ENCODE measurements at places on chromosomes 4 and X.

- no peak for DNase-seq
Observed at GRCh38 chrX:153303276-153304262, 18.0 kb downstream of the PNMA6F start.

GRCh38 chr4:173056710-173057109, 111.9 kb upstream of the GALNT7 start:
- DNase-seq = no peak

- DNase-seq = no peak
Observed at GRCh38 chrX:77167993-77168392, 279.2 kb upstream of the FGF16 start.

- no peak for DNase-seq
Observed at GRCh38 chr4:19547463-19547862, 704.2 kb upstream of the SLIT2 start.

- DNase-seq = no peak
Observed at GRCh38 chr4:41009411-41009810, 204.9 kb downstream of the APBB2 start.

DNA sequence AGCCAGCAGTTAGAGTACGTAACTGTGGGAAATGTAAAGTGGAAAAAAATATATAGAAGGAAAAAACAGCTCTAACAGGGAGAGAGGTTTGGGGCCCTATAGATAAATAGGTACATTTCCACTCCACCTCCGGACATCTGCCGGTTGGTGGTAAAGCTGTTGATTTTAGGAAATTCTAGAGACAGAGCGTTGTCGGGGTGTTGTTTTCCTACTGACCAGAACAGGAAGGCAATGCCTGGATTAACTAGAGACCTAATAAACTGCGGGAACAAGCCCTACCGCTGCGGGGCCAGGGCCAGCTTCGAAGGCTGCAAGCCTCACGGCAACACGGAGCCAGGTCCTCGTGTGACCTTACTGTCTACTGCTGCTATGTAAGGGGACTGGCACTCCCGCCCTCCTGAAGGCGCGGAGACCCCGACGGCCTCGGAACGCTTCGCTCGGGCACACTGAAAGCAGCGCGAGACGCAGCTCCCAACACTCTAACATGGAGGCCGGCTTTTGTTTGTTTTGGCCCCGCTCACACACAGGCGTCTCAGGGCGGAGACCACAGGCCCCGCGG, 702 bp upstream of the CDKN2AIP start:
- DNase-seq = no peak

DNA sequence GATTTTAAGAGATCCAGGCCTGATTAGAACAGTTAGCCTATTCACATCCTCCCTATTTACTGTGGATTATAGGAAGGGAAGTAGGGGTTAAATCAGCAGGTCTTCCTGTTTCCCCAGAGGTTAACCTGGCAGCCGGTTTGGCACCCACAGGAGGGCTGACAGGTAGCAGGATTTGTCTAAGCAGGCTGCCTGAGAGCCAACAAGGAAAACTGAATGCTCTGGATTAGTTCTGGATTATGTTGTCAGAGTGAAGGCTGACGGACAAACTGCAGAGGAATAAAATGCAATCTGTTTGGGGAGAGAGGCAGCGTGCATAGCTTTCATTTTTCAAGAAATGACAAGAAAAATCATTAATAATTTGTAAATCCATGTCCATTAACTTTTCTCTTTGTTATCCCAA, 397.1 kb upstream of the FAM241A start:
- no peak for DNase-seq

- no peak for DNase-seq
Observed at GRCh38 chr4:133136833-133137232, 12.3 kb upstream of the PCDH10 start.

DNA sequence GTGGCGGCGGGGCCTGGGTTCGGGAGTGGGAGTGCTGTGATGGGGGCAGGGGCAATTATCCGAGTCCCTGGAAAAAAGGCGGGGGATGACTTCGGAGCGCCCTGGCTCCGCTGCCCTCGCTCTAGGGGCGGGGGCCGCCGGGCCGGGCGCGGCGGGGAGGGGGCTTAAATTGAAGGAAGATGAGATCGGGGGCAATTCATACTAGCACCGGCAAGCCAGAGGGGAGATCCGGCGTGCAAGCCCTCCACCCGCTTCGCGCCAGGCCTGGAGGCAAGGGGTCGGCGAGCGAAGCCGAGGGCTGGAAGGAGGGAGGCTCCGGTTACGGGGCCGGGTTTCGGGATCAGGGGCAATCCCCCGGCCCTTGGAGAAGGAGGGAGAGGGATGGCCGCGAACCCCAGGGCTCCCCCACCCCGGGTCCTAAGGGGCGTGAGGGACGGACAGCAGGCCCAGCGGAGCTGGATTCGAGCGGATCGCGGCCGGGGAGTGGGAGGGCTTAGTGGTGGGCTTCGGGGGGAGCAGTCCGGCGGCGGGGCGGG, 1.2 kb downstream of the BCORL1 start:
- DNase-seq = no peak

DNA sequence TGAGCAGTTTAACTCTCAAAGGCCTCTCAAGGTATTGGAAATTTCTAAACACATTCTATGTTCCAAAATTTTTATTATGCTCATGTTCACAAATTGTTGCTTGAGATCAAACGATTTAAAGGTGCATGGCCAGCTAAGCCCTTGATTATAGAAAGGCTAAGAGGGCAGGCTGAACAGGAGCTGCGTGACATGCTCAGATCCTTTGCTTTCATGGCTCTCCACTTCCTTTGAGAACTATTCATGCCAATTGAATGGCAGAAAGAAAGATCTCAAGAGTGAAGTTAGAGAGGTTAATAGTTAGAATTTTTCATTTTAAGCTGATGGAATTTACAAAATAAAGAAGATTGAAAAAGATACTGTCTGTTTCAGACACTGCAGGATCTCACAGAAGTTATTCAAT, 594 bp downstream of the LRIT3 start:
- no peak for DNase-seq

GRCh38 chr4:15244354-15244753, 183.5 kb upstream of the C1QTNF7 start:
- DNase-seq = no peak

DNA sequence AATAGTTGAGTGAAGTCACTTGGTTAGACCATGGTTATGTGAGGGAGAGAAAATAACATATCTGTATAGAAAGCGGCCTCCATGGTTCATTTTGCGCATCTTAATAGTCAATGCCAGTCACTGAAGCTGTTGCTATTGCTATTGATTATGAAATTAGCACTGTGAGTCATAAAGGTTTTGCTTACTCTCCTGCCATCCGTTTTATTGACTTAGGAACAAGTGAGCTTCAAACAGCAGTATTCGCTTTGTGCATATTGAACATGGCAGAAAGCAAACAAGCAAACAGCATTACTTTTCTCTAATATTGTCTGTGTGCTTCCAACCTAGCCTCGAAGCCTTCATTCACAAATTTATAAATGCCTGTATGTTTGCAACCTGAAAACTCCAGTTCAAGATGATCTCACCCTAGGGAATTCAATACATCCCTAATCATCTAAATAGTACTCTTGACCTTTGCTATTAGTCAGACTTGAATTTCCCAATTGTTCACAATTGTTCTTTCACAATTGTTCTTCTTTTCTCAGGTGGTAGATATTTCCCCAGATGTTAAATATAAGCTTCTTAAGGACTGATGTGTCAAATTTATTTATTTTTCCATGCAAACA, 55.9 kb upstream of the GABRA2 start:
- DNase-seq = no peak

- no peak for DNase-seq
Observed at GRCh38 chr4:26052663-26053541, 138.9 kb downstream of the SMIM20 start.

GRCh38 chr4:187135878-187136277, 412.2 kb upstream of the FAT1 start:
- no peak for DNase-seq

DNA sequence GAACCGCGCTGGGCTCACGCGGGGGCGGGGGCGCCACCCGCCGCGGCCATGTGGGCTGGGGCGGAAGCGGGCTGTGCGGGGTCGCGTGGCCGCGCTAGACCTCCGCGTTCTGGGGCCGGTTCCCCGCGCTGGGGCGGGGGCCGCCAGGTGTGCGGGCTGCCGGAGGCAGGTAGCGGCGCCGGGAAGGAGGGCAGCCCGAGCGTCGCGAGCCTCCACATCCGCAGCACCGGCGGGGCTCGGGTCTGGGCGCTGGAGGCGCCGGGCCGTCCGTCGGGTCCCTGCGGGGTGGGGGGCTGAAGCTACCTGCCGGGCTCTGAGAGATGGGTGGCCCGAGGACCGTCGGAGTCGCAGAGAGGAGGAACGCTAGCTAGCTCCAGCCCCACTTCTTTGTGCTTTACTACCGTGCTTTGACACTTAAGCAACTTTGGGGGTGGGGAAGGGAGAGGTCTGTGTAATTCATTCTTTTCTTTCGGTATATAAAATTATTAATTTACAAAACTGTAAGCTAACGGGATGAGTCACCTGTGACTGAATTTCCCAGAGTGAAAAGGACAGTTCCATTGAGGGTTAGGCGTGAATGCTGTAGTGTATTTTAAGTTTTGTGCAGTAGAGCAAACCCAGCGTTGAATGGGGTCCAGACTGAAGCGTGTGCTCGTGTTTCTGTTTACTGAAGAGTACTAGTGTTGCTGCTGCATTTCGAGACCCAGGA, 689 bp downstream of the METAP1 start:
- DNase-seq = no peak

DNA sequence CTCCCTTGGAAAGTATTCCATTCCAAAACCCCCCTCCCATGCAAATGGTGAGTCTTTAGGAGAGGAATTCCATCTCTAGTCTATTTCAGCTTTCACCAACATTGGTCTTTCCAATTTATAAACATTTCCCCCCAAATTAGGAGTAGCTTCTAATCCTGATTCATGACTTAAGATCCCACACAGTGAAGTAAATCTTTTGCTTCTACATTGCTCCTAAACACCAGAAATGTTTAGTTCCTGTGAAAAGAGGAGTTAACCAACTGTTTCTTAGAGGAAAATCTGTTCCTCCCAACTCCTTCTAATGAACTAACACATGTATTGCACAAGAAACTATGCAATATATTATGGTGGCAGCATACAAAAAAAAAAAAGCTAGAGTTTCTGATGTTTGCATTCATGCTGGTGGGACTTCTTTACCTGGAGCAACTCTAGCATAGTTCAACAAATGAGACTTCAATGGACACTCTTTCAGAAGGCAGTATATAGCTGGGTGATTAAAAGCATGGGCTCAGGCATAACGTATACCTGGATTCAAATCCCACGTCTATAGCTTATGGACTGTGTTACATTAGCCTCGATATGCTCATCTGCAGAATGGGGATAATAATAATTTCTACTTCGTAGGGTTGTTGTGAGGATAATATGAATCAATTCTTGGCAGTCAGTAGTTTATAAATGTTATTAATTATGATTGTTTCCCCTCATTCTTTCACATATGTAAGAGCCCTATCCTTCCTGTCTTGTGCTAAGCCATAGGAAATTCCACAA, 131.6 kb upstream of the TMEM164 start:
- DNase-seq = no peak

GRCh38 chr4:71830497-71831190, 46.8 kb upstream of the GC start:
- DNase-seq = no peak

- DNase-seq = no peak
Observed at GRCh38 chr4:119299741-119300100, 22.2 kb downstream of the FABP2 start.

DNA sequence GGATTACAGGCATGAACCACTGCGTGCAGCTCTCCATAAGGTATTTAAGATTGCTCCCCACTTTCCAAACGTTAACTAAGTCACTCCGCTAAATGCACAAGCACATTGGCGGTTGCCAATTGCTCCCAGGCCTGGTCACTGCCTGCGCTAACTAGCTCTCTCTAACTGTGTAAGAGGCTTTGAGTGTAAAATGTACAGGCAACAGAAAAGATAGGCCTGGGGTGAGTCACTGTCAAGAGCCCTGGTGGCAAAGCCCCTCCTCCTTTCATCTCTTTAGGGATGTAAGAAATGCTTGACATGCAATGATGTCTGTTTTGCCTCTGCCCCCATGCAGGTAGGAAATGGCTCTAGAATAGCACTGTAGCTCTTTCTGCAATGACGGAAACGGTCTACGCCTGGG, 329.7 kb upstream of the GATB start:
- DNase-seq = no peak

- no peak for DNase-seq
Observed at GRCh38 chr4:157838366-157838765, 334.5 kb downstream of the GASK1B start.

- no peak for DNase-seq
Observed at GRCh38 chrX:100864657-100865391, 9.3 kb downstream of the NOX1 start.

DNA sequence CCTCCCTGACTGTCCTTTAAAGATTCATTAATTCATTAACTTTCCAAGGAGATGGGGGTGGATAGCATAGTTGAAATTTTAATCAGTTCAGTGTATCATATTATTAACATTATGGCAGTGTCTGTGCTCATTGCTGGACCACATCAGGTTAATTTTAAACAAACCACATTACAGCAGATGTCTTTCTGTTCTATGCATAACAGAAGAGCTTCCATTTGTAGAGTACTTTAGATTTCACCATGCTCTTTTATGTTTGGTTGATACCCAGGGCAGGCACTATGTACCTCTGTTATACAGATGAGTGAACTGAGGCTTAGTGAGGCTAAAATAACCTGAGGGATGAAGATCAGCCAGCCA, 41.1 kb downstream of the AFF2 start:
- DNase-seq = no peak

DNA sequence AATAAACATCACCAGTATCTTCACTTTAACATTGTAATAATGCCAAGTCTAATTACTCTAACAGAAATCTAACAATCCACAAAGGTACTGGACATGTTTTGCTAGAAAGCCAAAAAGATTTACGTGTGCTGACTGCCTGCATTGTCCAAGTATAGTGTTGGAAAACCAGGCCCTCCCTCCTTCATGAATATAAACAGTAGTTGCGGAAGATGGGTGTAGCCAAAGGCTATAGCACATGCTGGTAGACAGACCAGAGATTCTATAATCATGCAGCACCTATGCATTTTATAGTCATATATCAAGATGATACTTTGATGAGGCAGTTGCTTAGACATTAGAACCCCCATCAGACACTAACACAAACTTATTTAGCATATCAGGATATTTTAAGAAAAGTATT, 22.6 kb downstream of the ZNF280C start:
- no peak for DNase-seq

DNA sequence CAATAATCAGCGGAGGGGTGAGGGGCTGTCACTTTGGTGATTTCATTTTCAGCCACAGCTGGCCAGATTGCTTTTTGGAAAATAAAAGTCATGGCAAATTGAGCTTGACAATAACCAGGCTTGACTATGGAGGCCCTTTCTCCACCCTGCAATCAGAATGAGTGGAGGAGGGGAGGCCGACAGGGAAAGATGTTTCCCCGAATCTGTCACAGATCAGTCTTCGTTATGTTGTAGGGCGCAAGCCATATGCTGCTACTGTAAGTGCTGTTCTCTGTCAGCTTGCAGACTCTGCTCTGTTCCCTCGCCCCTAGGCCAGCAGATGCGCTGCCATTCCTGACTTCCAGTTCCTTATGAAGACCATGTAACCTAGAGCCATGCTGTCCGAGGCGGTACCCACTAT, 114.1 kb downstream of the MGST2 start:
- DNase-seq = no peak

DNA sequence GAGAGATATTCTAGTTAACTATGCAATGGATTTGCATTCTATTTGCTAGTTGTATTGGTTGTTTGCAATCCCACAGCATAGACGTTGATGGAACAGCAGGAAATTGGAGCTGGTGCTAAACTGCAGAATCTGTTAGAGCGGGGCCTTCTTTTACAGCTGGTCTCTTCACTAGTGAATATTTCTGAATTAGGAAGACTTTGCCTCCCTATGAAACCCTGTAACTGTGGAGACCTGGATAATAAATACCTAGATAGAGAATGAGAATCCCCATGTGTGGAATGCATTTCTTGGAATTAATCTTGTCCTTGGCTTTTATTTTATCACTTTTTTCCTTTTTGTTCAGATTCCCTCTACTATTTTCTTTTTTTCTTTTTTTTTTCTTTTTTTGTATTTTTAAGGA, 109.7 kb downstream of the SHROOM3 start:
- no peak for DNase-seq

All from activated CD8-positive, alpha-beta memory T cell treated with anti-CD3 and anti-CD28 coated beads for 1 hour (primary cell).